ENCODE measurements at places on chromosomes 5 and 9.

DNA sequence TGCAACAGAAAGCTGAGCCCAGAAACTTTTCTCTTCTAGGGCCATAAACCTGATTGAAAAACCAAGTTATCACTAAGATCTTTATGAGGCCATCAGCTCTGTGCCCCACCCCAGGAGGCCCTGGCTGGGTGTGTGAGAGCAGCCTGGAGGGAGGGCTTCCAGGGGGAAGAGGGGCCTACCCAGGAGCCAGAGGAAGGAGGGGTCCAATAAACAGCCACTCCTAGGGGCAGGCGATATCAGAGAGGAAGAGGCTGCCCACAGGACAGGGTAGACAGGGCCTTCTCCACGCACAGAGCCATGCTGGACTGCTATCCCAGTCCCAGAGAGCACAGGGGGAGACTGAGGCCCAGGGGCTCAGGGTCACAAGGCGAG lies 4.5 kb upstream of the CDX1 start:
- DNase-seq, result no peak

DNA sequence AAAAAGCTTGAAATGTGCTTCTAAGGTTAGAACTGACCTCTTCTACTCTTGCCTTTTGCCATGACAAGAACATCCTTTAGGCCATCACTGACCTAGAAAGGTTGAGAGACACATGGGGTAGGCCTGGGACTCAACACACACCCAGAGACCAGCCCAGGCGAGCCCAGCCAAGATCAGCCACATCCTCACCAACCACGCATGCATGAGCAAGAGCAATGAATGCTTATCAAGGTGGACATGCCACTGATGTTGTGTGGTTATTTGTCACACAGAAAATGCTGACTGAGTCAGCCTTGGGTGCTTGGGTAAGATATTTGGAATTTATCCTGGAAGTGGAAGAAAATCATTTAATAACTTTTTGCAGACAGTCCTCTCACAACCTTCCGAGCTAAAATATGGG lies 39.4 kb downstream of the SMIM23 start:
- DNase-seq, result no peak

DNA sequence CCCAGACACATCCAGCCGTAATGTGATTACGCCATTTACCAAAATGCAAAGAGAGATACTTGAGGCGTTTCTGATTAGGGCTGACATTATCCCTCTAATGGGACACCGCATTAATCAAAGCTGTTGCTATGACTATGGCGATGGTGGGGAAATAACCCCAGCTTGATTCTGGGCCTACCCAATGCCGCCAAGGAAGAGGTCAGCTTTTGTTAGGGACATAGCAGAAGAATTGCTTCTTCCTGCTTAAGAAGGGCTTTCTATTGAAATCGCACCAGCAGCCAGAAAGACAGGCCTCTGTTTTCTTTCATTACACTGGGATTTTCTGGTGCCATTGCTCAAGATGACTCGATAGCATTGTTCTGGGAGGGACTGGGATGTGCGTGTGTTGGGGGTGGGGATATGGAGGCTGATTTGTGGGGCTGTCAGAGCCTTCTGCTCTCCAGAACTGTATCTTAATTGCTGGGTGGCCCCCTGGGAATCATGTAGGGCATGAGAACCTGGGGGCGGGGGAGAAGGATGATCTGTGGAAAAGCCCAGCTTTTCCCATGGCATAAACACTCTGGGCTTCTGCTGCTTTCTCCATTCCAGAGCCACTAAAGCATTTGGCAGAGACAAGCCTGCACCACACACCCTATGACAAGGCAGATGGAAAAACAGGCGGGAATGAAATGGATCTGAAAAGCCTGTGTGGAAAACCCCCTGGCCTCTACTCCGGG lies 106.5 kb upstream of the RAD23B start:
- DNase-seq, result no peak

GRCh38 chr5:42655982-42656650 lies 100.5 kb upstream of the CCDC152 start:
- no peak for DNase-seq

GRCh38 chr9:106862110-106862820 lies 701 bp upstream of the ZNF462 start:
- DNase-seq, result peak; percentile 73

DNA sequence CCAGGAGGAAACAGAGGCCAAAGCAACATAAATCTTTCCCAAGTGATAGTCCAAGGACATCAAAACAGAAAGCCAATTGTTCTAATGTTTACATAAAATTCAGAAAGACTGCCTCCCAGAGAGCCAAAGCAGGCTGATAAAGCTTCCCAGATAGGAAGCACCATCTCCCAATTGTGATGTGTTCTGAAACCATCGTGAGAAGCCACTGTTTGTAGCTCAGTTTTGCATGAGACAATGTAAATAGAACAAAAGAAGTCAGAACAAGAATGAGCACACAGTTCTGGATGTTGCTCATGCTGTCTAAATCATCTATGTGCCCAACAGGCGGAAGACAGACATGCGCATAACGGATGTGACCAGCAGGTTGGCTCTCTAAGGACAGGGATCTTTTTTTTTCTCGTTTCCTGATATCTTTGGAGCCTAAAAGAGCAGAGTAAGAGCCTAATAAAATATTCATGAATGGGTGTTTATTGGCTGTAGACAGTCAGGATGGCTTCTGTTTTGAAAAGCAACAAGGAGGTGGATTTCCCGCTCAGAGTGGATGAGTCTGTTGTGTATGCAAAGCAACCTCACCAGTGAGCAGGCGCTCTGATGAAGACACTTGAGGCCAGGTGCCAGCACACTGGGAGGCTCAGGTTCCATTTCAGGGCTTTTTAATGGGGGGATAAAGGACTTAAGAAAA lies 113.6 kb downstream of the GNA14 start:
- no peak for DNase-seq

DNA sequence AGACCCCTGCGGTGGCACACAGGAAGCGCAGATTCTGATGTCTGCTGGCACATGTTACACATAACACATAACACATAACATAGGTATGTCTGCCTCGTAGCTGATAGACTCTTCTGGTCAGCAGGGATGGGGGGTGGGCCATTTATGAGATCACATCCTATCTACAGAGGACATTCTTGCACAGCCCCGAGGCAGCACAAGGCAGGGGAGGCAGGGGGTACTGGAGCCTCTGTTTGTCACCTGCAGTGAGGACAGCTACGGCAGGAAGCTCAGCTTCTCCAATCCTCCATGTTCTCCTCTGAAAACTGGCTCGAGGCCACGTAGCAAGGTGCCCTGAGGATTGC lies 16.7 kb upstream of the MED10 start:
- DNase-seq, result peak; percentile 45

DNA sequence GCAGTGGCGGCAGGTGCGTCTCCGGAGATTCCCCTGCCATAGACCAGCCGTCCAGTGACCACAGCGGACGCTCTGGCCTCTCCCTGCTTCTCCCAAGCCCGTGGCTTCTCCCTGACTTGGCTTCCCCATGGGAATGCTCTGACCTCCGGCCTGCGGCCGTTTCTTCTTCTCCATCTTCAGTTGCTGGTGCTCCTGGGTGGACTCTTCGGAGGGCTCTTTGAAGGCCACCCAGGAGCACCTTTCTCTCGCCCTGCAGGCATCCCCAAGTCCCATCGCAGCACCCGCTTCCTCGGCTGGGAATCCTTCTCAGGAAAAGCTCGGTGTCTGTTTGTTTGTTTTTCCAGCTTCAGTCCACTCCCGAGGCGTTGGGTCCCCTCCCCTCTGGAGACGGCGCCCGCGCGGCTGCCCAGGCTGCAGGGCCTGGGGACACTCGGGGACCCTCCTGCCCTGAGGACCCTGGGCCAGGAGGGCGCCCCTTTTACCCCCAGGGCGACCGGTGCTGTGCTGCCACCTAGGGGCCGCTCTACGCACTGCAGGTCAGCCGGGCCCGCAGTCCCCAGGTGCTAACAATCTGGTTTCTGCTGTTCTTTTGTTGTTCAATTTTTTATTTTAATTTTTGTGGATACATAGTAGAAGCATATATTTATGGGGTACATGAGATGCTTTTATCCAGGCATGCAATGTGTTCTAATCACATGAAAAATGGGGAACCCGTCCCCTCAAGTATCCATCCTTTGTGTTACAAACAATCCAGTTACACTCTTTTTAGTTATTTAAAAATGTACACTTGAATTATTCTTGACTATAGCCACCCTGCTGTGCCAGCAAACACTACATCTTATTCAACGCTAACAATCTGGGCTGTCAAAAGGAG lies 197.9 kb upstream of the ADAMTS16 start:
- no peak for DNase-seq

- DNase-seq, result no peak
These were observed 353.7 kb downstream of the CETN3 start for GRCh38 chr5:90055831-90056328.

- no peak for DNase-seq
These were observed 34.7 kb downstream of the ADAMTSL2 start for GRCh38 chr9:133569121-133569785.

DNA sequence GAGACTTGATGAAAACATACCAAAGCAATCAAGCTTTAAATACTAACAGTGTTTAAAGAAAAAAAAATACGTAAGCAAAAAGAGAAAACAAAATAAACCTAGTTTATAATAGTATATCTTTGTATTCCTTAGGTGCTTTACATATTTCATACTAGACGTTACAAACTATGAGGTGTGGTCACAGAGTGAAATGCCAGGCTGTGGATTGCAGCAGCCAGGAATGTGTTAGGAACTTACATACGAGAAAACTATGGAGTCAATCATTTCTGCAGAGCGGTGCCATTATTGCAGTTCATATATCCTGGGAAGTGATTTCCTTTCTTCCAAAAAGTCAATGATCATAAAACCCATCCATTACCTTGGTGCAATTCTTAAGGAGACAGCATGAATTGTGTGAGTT lies 443.6 kb upstream of the GRAMD2B start:
- DNase-seq, result no peak

DNA sequence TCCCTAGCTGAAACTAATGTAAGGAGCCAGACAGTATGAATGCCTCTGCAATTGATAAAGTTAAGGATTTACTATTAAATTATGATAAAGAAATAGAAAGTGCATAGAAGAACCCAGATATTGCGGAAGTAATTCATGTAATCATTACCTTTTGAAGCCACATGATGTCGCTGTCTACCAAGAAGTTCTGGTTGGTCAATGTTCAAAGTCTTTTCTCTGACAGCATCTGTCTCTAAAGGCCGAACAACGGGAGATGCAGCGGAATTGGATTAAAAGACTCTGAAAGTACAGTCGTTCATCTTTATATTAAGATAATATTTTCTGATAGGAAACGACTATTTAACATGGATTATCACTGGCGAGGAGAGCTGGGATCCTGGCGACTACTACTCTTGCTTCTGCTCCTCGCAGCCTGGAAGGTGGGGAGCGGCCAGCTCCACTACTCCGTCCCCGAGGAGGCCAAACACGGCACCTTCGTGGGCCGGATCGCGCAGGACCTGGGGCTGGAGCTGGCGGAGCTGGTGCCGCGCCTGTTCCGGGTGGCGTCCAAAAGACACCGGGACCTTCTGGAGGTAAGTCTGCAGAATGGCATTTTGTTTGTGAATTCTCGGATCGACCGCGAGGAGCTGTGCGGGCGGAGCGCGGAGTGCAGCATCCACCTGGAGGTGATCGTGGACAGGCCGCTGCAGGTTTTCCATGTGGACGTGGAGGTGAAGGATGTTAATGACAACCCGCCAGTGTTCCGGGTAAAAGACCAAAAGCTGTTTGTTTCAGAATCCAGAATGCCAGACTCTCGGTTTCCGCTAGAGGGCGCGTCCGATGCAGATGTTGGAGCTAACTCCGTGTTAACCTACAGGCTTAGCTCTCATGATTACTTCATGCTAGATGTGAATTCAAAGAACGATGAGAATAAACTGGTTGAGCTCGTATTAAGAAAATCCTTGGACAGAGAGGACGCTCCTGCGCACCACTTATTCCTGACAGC lies at the start of gene PCDHA8:
Gene PCDHA8 (plus strand): TSS at position 210 of the 985 bp plus-strand sequence. CDS start 135 bp downstream, at position 345.
- DNase-seq, result no peak

DNA sequence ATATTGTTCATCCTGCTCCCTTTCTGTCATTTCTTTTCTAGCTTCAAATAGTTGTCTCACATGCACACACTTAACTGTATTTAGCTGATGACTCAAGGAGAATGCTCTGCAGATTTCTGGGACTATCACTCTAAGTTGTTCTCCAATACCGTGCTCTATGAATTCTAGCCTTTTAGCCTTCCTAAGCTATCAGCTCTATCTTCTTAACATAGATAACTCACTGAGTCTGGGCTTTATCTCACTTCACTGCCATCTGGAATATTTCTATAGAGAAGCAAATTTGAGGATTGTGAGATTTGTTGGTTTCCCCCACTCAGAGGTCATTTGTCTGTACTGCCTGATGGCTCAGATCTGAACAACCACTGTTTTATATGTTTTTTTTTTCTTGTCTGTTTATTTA lies 369.7 kb downstream of the TUSC1 start:
- no peak for DNase-seq

DNA sequence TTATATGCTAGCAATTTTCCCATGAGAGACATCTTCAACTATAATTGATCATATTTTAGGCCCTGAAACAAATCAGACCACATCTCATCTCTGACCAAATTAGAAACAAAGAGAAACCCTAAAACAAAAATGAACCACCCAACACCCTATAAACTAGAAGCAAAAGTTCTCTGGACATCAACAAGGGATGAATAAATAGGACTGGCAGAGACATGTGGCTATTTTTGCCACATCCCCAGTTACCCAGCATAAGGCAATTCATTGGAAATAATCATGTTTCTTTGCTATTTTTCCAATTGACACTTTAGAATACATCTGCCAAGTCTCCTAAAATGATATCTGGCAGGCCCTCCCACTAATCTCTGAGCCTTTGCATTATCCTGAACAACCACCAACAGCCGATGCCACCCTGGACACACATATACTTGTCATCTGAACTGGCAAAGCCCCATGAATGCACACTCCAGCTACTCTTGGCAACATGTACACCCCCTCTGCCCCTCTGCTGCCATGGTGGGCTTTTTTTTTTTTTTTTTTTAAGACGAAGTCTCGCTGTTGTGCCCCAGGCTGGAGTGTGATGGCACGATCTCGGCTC lies 53.5 kb upstream of the EQTN start:
- DNase-seq, result no peak

DNA sequence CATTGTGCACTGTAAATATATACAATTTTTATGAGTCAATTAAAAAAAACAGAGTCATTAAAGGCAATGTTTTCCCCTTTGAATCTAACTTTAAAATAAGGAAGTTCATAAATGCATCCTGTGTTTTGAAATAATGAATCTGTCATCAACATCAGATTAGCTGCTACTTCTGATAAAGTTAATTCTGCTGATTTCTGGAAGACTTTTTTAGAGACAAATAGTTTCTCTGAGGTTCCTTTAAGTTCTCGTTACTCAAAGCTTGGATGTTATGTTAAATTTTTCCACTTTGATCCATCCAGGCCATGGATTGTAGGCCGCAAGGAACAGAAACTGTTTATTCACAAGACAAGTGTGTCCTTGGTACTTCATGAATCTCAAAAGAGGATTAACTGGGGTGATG lies 115.5 kb downstream of the CARTPT start:
- DNase-seq, result no peak

DNA sequence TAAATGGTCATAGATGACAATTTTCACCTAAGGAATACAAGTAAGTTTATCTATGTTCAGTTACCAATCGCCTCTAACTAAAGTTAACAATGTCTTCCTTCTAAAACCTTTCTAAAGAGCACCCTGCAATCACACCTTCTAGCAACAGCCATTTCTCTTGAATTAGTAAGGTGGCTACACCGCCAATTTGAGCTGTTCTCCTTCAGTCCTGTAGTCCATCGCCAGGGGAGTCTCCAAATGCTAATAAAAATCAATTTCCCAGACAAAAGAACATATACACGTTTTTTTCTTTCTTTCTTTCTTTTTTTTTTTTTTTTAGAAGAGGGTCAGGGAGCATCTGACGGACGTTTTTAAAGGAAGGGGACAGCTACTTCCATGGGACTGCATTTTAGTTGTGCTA lies 729 bp upstream of the RORB start:
- DNase-seq, result no peak

- DNase-seq, result no peak
These were observed 775.8 kb downstream of the EFNA5 start for GRCh38 chr5:106894964-106895363.
